SIG-M5 (cell line): ENCODE measurements at places on chromosomes 11 and 22.

DNA sequence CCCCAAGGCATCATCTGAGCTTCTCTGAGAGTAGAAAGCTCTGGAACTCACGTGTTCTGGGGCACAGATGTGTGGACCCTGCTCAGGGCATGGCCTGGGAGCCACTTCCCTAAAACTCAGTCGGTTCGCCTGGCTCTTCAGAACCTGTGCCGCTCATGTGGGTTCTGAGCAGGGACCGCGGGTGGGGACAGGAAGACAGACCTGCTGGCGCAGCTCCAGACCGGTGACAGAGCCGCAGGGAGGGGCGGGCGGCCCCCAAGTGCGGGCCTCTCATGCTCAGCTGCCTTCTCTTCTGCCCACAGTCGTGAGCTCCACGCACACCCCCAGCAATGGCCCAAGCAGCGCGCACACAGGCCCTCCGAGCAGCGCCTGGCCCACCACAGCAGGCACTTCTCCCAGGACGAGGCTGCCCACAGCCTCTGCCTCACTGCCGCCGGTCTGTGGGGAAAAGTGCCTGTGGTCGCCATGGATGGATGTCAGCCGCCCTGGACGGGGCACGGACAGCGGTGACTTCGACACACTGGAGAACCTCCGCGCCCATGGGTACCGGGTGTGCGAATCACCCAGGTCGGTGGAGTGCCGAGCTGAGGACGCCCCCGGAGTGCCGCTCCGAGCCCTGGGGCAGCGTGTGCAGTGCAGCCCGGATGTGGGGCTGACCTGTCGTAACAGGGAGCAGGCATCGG, 24.2 kb downstream of the MUC5AC start:
- DNase-seq, result no peak

GRCh38 chr11:76700177-76701100, 29.9 kb upstream of the LRRC32 start:
- DNase-seq, result no peak

- DNase-seq, result no peak
These were observed 1130.4 kb downstream of the LRRC4C start for GRCh38 chr11:40328890-40329614.

DNA sequence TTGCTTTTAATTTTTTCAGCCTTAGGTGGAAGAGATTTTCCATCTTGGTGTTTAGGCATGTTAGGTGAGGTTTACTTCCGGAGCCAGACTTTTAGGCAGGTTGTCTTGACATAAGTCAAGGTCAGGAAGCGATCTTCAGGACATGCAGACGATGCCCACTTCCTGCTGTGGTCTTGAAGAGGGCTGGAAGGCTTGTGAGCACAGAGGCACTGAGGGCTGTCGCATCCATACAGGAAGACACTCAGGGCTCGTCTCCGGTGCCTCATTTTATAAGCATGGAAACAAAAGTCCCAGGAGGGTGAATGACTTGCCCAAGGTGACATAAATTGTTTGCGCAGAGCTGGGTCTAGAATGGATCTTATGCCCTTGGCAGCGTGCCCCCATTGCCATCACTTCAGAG, 30.8 kb downstream of the MARK2 start:
- no peak for DNase-seq

DNA sequence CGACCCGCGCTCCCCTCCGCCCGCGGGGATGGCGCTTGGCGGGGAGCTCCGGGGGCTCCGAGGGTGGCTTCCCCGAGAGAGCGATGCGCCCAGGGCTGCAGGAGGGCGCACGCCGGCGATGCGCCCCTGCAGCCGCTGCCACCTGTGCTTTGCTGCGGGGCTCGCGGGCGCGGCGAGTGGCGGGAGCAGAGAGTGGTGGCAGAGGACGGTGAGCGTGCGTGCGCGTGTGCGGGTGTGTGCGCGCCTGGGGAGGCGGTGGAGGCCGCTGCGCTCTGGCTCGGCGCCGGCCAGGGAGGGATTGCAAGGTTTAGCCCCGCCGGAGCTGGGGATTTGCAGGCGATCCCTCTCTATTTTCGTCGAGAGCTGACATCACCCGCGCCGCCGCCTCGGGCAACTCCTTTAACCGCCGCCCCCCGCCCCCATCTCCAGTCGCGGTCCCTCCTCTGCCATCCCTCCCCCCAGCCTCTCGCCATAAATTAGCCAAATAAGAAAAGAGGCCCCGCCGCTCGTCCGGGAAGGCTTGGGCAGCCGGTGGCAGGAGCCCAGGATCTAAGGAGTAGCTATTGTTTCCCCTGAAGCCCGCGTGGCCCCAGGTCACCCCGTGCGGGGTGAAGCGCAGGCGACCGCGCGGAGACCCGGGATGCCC, at the start of gene SLC1A2:
SLC1A2 (minus strand) TSS at position 375 of the 646 bp plus-strand sequence. CDS start 592 bp downstream, outside the sequence.
- no peak for DNase-seq

DNA sequence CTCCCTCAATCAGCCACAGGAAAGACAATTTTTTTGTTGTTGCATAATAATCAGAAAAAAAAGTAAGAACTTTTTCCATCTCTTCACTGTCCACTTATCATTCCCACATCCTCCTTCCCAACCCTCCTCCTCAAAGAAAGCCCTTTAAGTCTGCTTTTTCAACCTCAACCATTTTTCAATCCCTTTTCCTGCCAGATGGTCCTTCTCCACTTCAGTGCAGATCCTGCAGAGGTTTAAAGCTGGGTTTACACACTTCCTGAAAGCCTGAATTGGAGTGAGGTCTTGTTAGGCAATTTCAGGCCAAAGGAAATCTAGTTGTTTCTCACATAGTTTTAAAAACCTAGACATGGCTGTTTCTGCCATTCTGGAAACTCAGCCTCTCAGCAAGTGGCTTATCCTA, 78.3 kb downstream of the RPL27A start:
- no peak for DNase-seq

DNA sequence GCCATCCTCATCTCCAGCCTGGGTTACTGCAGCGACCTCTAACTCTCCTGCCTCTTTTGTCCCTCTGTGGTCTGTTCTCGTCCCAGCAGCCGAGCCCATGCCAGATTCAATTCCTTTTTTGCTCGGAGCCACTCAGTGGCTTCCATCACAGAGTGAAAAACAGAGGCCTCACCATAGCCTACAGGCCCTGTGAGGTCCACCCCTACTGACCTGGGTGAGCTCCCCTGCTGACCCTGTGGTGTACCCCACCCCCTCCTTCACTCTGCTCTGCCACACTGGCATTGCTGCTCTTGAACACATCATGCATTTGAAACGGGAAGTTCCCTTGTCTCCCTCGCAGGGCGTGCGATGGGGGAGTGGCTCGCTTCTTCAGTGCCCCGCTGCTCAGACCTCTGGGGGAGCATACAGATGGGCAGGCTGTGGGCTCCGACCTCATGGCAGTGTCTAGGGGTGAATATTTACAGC, 2.1 kb downstream of the AIP start:
- DNase-seq, result no peak

DNA sequence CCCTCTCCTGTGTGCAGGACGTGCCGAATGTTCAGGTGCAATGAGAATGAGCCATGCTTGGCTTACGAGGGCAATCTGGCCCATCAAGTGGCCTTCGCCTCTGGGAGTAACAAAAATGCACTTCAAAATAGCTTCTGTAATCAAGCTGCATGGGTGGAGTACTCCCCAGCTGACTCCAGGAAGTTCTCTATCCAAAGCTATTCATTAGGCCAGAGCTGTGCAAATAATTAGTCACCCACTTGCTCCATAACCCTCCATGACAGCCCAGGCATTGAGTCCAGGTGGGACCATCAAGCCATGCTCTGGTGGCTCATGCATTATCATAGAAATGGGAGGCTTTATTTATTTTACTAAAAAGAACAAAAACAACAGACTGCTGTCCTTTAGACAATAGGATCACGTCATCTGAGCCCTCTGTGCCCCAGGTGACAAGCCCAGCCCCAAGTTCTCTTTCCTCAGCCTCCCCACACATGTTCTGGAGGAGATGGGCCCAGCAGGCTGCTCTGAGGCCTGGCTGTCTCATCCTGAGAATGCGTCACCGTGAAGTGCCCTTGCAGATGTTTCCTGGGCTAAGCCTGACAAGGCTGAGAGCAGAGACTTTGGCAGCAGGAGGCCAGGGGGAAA, 244.7 kb downstream of the ETS1 start:
- no peak for DNase-seq

DNA sequence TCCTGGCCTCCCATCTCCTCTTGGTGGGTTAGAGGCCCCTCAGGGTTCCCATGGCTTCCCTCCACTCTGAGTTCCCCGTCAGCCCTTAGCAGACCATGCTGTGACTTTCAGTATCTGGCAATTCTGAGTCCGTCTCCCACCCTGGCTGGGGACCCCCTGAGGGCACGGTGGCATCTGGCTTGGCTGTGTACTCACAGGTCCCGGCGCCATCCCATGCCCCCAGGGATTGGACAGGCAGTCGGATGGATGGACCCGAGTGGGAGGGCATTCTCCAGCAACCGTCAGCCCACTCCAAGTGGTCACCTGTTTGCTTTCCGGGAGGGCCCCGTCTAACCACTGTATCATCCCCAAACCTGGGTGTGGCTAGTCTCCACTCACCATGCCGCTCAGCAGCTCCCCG, 24.0 kb upstream of the ABCC8 start:
- no peak for DNase-seq

GRCh38 chr11:70928854-70929598, 323.4 kb downstream of the SHANK2 start:
- no peak for DNase-seq
